Activated gamma-delta T cell treated with Interleukin-2 at 50 U/mL for 16 hours (primary cell): ENCODE measurements at places on chromosomes 4 and X.

DNA sequence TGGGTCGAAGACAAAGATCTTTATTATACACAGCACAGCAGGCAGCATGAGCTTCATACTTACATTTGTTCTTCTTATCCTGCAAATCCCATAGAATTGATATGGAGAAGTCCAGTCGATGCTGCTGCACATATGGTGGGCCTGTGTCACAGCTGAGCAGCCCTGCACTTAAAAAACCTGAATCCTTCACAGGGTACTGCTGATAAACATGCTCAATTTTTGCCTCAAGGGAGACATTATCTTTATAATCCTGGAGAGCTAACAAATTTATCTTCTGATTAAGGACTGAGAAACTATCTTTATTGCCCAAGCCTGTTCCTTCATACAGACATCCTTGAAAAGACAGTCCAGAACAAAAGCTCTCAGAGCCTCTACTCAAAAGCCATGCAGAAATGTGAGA, 434.4 kb upstream of the FAM47C start:
- DNase-seq = no peak

DNA sequence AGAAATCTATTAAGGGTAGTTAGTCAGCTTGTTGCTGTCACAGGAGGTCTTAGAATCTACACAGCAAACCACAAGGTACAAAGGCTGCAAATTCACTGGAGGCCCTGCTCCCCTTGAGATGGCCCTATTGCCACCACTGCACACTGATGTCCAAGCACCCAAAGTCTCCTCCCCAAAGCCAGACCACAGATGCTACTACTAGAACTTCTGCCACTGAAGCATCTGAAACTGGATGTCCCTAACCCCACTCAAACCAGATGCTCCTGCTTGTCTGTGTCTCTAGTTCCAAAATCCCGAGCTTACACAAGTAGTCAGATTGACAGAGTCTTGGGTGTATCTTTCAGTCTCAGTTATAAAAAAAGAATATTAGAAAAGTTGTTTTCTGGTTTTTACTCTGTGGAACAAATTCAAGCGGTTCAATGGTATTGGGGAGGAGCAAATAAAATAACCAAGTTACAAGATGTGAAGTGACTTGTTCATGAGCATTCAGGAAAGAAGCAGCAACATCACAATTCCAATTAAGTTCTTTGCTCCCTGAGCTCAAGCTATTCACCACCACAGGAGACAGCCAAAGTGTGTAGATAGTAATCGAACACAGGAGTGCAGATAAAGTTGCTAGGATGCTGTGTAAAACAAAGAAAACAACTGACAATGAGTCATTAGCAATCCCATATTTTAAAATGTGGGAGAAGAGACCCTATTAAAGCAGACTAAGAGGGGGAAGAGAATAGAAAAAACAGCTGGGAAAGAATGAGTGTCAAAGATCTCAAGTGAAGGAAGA, 352.3 kb downstream of the PDGFC start:
- DNase-seq = no peak

DNA sequence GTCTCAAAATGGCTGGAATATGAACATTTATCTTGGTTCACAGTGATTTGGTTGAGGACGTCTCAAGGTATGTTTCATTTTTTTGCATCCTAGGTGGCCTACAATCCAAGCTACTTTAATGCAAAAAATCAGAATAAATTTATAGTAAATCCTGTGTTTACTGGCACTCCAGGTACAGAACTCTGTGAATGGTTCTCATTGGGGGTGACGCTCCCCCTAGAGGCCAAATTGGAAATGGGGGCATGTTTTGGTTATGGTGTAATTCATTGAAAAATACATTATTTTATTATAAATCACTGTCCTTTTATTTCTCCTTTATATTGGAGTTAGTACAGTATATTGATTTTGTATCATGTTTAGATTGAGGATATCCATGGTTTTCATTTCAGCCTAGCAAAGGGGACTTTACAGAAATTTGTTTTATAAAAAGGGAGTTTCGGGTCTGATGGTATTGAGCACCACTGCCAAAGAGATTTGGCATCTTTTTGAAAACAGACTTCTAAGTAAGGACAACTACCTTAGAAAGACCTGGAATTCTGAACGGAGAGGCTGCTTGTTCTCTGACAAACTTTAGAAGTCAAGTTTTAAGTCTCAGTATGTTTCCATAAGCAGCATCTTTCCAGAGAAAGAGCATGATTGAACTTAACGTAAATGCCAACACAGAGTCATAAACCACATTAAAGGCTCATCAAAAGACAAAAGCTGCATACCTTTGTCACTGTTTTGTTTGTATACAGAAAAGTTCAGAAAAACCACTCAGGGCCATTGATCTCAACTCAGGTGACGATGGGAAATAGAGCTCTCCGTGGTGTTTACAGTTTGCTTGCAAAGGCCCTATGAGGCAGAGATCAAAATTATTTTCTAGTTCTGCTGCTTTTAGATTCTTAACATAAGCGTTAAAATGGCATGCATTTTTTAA, 19.4 kb downstream of the MTM1 start:
- peak; percentile 48 for DNase-seq

GRCh38 chr4:7941111-7941964, 1.7 kb upstream of the AFAP1 start:
- DNase-seq = no peak

GRCh38 chr4:189804894-189805293, 135.8 kb upstream of the FRG1 start:
- no peak for DNase-seq

- DNase-seq = no peak
Measured at GRCh38 chrX:132226169-132226568, 6.9 kb upstream of the RAP2C start.

GRCh38 chr4:183409934-183410333, 34.5 kb upstream of the CDKN2AIP start:
- no peak for DNase-seq

DNA sequence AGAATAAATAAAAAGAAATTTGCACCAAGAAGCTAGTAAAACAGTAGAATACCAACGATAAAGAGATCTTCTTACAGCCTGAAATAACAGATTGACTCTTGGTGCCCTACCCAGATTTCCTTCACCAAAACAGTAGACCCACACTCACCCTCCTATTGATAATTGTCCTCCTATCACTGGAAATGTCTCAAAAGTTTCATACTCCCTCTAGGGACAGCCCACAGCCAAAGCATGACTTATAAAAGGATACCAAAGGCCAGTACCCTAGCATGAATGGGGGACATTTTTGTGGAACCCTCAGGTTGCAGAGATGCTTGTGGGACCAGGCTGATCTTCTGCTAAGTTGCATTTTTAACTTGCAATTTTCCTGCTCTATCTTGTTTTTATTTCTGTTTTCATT, 104.1 kb downstream of the INPP4B start:
- no peak for DNase-seq

DNA sequence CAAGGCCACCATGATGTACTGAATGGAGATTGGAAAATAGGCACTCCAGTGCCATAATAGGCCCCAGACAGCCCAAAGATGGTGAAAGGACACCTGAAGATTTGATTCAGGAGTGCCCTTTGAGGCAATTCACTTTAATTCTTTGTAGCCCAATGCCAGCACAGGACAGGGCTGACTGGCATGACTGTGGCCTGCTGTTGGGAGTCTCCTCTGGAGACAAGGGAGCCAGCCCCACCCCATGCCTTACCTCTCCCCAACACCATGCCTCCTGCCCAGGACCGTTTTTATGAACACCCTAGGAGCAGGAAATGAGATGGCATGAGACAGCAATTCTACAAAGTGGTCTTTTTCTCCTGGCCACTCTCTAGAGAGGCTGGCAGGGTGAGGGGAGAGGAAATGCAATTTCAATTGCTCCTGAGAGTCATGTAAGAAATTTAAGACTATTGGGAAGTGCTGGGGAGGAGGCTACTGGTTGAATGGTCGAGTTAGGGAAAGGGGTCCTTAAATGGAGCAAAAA, 94.2 kb upstream of the MAMLD1 start:
- no peak for DNase-seq

- no peak for DNase-seq
Measured at GRCh38 chr4:47791965-47792364, 45.9 kb downstream of the CORIN start.

GRCh38 chrX:119971184-119971583, 27.6 kb upstream of the NKAP start:
- no peak for DNase-seq

GRCh38 chr4:20418861-20419451, 167.3 kb downstream of the SLIT2 start:
- no peak for DNase-seq
